ENCODE measurements at places on chromosomes 5 and 9.

DNA sequence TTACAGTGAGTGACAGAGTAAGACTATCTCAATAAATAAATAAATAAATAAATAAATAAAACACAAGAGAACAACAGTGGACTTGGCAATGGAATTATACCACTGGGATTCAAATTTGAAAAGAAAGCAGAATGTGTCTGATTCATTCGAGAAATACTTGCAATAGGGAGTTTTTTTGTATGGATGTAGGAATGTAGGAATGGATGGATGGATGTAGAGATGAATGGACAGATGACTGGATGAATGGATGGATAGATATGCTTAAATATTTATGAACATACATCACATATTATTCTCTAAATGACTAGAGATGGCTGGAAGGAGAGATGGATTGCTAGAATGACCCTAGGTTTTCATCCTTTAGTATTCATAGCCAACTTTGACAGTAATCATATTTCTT is 22.0 kb upstream of the CEMIP2 start:
- H3K4me1 ChIP-seq: peaks cover 17% of the 10 kb centered on the region
- no peak overlapping the region for H3K4me3 ChIP-seq
- H3K27me3 ChIP-seq: no peaks in the 10 kb centered on the region
- DNase-seq: no peak
- no peaks in the 10 kb centered on the region for H3K36me3 ChIP-seq

DNA sequence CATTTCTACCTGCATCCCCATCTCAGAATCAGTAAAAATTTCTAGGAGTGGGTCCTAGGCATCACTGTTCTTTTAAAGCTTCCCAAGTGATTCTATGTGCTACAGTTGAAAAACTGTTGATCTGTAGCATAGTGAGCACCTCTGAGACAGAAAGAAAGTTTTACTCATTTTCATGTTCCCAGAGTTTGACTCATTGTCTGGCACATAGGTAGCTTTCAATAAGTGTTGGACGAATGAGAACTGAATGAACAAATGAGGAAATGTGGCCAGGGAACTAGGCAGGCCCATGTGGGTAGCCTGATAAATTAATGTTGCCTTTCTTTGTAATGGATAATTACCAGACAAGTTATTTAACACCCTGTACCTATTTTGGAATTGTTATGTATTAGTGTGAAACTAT is 33.8 kb downstream of the RNF180 start:
- H3K27me3 ChIP-seq: no peaks in the 10 kb centered on the region
- no peak overlapping the region for H3K27ac ChIP-seq
- no peaks in the 10 kb centered on the region for H3K36me3 ChIP-seq
- DNase-seq: no peak
- no peak overlapping the region for H3K4me3 ChIP-seq

DNA sequence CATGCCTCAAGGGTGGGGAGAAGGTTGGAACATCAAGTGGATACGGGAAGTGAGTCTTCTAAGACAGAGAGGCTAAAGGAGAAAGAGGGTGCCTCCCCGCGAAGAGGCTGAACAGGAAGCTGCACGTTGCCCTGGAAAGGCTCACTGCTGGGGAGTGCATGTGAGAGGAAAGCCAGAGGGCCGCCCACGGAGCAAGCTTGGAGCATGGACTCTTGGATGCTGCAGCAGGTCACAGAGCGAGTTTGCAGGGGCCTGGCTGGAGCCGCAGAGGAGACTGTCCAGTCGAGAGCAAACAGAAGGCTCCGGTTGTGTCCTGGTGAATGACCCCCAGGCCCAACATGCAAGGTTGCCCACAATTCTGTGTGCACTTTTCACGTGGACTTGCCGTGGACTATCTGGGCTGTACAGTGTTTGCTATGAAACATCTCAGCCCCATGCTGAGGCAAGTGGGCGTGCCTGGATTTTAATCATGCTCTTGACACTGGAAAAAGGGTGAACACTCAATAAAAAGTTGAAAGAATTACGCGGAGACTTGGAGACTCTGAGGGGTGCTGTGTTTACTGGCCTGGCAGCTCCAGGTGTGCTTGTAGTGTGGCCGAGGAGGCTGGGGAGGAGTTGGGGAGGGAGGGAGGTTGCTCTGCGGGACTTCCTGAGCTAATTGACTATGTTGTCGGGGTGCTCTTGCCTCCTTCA is 54.5 kb upstream of the GARNL3 start:
- H3K36me3 ChIP-seq: no peaks in the 10 kb centered on the region
- peaks cover 37% of the 10 kb centered on the region for H3K27me3 ChIP-seq
- no peaks in the 10 kb centered on the region for H3K4me1 ChIP-seq
- H3K27ac ChIP-seq: no peak overlapping the region
- no peak for DNase-seq

- H3K27me3 ChIP-seq: no peaks in the 10 kb centered on the region
- no peak for DNase-seq
- no peak overlapping the region for H3K4me3 ChIP-seq
- H3K36me3 ChIP-seq: no peaks in the 10 kb centered on the region
- H3K27ac ChIP-seq: no peak overlapping the region
- H3K4me1 ChIP-seq: peaks cover 15% of the 10 kb centered on the region
Measured at GRCh38 chr5:71910741-71911140, 191.7 kb downstream of the CARTPT start.

DNA sequence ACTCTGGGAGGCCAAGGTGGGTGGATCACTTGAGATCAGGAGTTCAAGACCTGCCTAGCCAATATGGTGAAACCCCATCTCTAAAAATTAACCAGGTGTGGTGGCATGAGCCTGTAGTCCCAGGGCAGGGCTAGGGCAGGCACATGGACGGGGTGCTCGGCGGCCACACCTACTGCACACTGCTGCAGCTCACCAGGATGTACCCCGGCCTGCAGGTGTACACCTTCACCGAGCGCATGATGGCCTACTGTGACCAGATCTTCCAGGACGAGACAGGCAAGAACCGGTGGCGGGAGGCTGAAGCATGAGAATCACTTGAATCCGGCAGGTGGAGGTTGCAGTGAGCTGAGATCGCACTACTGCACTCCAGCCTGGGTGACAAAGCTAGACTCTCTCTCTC is 3.2 kb downstream of the ST6GALNAC4 start:
- DNase-seq: no peak
- no peak overlapping the region for H3K4me3 ChIP-seq
- peaks cover 5% of the 10 kb centered on the region for H3K36me3 ChIP-seq
- peaks cover 29% of the 10 kb centered on the region for H3K4me1 ChIP-seq

- H3K27ac ChIP-seq: no peak overlapping the region
- no peak for DNase-seq
- H3K4me1 ChIP-seq: no peaks in the 10 kb centered on the region
- H3K4me3 ChIP-seq: no peak overlapping the region
- no peaks in the 10 kb centered on the region for H3K36me3 ChIP-seq
- H3K27me3 ChIP-seq: peaks cover 6% of the 10 kb centered on the region
Measured at GRCh38 chr9:35960039-35960655, 2.2 kb upstream of the OR2S2 start.

DNA sequence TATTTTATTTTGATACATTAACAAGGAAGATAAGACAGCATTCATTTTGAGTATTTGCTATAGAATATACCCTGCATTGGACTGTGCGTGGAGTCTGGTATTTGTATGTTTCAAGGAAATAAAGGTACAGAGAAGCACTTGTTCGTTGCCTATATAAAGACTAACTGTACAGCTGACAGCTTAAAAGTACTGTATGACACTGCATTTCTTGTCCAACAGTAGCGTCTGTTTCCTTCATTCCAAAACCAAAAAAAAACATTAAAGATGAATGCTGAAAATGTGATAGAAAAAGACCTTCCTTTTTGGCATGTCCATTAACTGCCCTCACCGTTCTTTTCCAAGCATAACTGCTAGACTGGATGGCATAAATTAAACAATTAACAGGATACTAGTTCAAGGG is 15.3 kb downstream of the TNFAIP8 start:
- no peaks in the 10 kb centered on the region for H3K27me3 ChIP-seq
- H3K4me3 ChIP-seq: no peak overlapping the region
- peaks cover 7% of the 10 kb centered on the region for H3K36me3 ChIP-seq
- H3K27ac ChIP-seq: no peak overlapping the region
- no peak for DNase-seq
- peaks cover 19% of the 10 kb centered on the region for H3K4me1 ChIP-seq

GRCh38 chr5:153624451-153624765 is 133.9 kb downstream of the GRIA1 start:
- no peak overlapping the region for H3K27ac ChIP-seq
- H3K4me1 ChIP-seq: no peaks in the 10 kb centered on the region
- H3K36me3 ChIP-seq: no peaks in the 10 kb centered on the region
- DNase-seq: no peak

GRCh38 chr9:16601991-16602390 is 268.5 kb downstream of the BNC2 start:
- H3K4me1 ChIP-seq: peaks cover 9% of the 10 kb centered on the region
- H3K27ac ChIP-seq: no peak overlapping the region
- no peak for DNase-seq
- H3K27me3 ChIP-seq: no peaks in the 10 kb centered on the region

GRCh38 chr5:103353581-103353980 is 95.0 kb downstream of the MACIR start:
- no peaks in the 10 kb centered on the region for H3K27me3 ChIP-seq
- DNase-seq: no peak
- H3K4me3 ChIP-seq: no peak overlapping the region
- no peak overlapping the region for H3K27ac ChIP-seq
- no peaks in the 10 kb centered on the region for H3K36me3 ChIP-seq
- H3K4me1 ChIP-seq: no peaks in the 10 kb centered on the region

DNA sequence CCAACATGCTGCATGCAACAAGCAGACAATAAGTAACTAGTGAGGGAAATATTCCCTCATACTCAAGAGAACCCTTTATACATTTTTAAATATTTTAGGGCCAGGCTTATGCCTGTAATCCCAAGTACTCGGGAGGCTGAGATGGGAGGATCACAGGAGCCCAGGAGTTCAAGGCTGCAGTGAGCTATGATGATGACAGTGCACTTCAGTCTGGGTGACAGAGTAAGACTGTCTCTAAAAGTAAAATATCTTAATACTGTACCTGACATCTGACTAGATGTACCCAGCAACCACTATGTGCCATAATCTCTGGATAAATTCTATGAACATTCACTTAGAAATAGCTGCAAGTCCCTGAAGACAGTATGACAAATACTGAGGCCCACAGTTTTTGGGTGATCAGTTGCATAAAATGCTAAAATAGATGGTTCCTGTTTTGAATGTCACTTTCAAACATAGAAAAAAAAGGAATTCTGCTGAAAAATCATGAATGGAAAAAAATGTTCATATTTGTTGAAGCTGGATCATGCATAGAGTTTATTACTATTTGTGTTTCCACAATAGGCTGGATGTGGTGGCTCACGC is 2.0 kb upstream of the C5orf15 start:
- H3K27ac ChIP-seq: no peak overlapping the region
- no peak for DNase-seq
- H3K4me3 ChIP-seq: no peak overlapping the region
- H3K36me3 ChIP-seq: peaks cover 33% of the 10 kb centered on the region
- H3K27me3 ChIP-seq: no peaks in the 10 kb centered on the region
- H3K4me1 ChIP-seq: peaks cover 27% of the 10 kb centered on the region

- no peak overlapping the region for H3K4me3 ChIP-seq
- DNase-seq: no peak
- no peak overlapping the region for H3K27ac ChIP-seq
- no peaks in the 10 kb centered on the region for H3K27me3 ChIP-seq
- H3K36me3 ChIP-seq: no peaks in the 10 kb centered on the region
Measured at GRCh38 chr5:172035049-172035448, 28.6 kb upstream of the FBXW11 start.

DNA sequence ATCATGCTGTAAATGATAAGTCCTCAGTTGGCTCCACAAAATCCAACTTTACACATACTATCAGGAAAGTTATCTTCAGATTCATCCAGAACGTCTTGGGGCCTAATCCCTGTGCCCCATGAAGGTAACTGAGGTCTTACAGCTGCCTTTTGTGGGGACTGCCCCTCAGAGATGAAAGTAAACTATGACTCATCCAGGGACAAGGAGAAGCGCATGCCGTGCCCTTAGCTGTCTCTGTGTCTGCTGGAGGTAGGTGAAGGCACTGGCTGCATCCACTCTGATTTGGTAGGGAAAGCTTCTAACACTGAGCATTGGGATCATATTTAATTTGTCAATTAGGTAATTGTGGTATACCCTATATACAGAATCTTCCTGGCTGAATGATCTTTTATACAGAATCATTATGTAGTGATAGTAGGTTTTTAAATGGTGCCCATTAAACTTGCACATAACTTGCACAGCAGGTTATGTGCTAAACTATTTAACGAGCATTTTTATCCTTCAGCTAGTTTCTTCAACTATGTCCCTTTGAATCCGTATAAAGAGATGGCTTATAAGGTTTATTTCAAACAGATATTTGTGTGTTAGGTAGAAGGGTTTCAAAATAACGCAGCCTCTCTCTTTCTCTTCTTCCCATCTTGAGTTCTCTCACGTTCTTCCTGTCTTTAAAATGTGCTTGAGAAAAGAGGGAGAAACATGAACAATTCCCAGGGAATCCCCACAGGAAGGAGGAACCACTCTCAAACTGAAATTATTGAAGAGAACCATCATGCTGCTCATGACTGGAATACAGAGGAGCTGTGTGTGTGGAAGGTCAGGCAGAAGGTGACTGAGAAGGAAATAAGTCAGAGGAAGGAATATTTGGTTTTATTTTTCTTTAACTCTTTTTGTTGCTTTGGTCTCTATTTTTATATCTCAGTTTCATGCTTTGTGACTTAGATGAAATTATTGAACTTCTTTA is 250.9 kb downstream of the CD180 start:
- no peak overlapping the region for H3K27ac ChIP-seq
- H3K27me3 ChIP-seq: no peaks in the 10 kb centered on the region
- no peaks in the 10 kb centered on the region for H3K4me1 ChIP-seq
- no peak for DNase-seq
- no peak overlapping the region for H3K4me3 ChIP-seq

DNA sequence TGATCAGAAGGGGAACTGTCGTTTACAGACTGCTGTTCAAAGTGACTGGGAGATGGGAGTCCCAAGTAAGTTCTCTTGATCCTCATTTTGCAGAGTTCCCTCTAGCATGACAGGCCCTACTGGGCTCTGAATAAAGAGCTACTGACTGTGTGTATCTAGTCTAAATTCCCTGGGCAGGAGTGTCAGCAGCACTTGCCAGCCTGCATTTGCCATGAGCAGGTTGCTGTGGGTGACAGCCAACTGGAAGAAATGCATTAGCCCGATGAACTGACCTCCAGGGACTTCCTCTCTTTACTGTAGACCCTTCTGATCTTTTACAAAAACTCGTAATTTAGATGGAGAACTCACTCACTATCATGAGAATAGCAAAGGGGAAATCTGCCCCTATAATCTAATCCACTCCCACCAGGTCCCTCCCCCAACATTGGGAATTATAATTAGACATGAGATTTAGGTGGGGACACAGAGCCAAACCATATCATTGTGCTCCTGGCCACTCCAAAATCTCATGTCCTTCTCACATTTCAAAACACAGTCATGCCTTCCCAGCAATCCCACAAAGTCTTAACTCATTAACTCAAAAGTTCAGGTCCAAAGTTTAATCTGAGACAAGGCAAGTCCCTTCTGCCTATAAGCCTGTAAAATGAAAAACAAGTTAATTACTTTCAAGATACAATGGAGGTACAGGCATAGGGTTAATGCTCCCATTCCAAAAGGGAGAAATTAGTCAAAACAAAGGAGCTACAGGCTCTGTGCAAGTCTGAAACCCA is 78.9 kb upstream of the CXCL14 start:
- no peak for DNase-seq
- H3K27ac ChIP-seq: no peak overlapping the region
- no peak overlapping the region for H3K4me3 ChIP-seq
- H3K36me3 ChIP-seq: no peaks in the 10 kb centered on the region
- H3K4me1 ChIP-seq: no peaks in the 10 kb centered on the region
- H3K27me3 ChIP-seq: peaks cover 14% of the 10 kb centered on the region
